ENCODE measurements at places on chromosomes 11 and 22.

- no peak for DNase-seq
Observed at GRCh38 chr11:78325274-78325781, 92.3 kb downstream of the GAB2 start.

- DNase-seq = no peak
Observed at GRCh38 chr11:60756307-60757032, at the start of gene MS4A15. MS4A15 (plus strand) TSS chr11:60756867; CDS start chr11:60763734, 6,867 bp downstream.

DNA sequence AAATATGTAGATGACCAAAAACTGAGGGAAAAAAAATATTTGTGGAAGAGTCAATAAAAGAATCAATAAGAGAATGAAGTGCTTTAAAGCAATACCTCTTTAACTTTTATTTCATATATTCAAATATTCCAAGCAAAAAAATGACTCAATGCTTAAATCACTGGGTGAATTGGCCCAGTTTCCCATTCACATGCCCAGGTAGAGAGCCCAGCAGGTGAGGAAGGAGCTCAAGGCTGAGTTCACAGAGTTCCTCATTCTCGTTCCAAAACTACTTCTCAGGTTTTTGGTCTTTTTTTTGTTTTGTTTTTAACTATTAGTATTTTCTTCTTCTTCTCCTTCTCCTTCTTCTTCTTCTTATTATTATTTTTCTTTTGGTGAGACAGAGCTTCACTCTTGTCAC, 30.2 kb downstream of the SLC1A2 start:
- no peak for DNase-seq

- DNase-seq = no peak
Observed at GRCh38 chr11:61775606-61776554, 16.5 kb downstream of the TMEM258 start.

- no peak for DNase-seq
Observed at GRCh38 chr11:65695459-65696241, 16.4 kb upstream of the KAT5 start.

- DNase-seq = peak; percentile 82
Observed at GRCh38 chr11:42462558-42463310, 849.1 kb upstream of the API5 start.

DNA sequence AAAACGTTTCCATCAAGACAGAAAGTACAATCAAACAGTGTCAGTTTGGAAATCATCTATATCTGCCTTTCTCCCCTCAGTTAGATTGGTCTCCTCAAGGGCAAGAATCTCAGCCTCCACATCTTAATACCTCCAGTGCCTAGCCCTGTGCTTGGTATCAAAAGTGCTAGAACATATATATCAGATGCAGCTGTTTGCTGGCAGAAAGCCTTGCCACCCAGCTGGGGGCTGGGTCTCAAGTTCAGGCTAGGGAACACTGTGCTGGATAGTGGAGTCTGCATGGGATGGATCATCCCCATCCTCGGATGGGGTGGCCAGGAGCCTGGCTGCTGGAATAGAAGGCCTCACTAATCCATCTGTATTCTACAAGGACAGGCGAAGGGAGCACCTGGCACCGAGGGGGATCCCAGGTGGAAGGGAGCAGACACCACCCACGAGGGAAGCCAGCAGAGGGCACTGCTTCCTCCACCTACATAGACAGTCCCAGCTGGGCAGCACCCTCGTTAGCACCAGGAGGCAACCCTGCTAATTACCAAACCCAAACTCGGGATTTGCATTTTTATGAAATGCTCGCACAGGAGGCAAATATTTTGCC, 602.2 kb downstream of the BUD13 start:
- no peak for DNase-seq

- DNase-seq = peak; percentile 81
Observed at GRCh38 chr11:129960216-129961214, 42.1 kb downstream of the PRDM10 start.

DNA sequence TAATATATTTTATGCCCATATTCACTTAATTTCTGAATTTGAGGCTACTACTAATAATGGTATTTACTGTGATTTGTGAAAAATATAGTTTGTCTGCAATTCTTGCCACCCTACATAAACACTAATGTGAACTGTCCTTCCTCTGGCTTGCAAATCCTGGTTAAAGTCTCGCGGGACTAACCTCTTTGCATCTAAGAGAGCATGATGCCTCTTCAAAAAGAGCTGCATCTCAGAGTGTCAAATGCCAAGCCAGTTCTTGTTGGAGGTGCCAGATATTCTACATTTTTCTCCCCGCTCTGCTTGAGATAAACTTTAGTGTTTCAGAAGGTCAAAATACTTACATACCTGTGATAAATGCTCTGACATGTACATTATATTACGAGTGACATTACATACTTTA, 2.1 kb downstream of the ARHGAP42 start:
- no peak for DNase-seq

DNA sequence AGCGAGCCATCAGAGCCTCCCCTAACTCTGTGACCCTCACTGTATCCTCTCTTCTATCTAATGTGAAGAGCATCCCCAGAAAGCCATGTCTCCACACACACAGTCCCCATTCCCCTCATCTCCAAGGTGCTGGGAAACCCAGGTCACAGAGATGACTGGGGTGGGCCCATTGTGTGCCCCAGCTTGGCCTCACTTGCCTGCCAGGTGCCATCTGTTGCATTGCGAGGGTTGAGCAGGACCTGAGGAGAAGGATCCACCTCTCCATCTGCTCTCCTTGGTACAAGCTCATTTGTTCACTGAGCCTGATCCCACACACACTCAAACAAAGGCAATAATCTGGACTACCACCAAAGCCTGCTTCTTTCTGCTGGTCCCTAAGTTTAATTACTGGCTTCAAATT, 118.8 kb downstream of the SPATA19 start:
- DNase-seq = no peak

GRCh38 chr11:130876931-130877915, 39.1 kb downstream of the SNX19 start:
- DNase-seq = no peak

- no peak for DNase-seq
Observed at GRCh38 chr22:46077669-46078099, 72.6 kb upstream of the PPARA start.

DNA sequence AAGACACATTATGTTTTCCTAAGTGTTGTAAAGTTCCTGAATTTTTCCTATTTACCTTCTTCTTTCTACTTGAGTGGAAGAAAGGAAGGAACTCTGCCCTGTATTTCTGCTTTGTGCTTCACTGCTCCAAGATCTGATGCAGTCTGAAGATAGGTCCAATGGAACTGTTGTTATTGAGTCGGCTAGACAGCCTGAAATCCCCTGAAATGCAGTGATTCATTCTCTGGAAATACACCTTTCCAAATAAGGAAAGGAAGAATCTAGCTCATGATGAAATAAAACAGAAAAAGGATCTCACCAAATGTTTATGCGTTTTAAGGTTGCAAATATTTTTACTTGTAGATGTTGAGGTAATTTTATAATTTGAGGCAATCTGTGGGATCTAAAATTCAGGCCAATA, 322.8 kb downstream of the GUCY1A2 start:
- peak; percentile 84 for DNase-seq

GRCh38 chr11:88508418-88508758, 170.9 kb upstream of the CTSC start:
- DNase-seq = no peak

DNA sequence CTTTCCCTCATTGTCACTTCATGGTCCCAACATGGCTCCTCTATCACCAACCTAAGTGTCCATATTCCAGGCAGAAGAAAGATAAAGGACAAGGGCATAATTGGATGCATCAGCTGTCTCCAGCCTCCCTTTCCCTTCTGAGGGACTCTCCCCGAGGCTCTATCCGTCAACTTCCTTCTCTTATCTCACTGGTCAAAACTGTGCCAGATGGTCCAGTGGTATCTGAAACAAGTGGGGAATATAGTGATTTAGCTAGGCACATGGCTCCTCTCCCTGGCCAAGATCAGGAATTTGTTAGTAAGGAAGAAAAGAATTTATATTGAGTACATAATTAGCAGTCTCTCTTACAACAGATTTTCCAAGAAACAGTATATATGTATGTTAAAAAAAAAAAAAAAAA, 12.6 kb upstream of the SPON1 start:
- DNase-seq = no peak

DNA sequence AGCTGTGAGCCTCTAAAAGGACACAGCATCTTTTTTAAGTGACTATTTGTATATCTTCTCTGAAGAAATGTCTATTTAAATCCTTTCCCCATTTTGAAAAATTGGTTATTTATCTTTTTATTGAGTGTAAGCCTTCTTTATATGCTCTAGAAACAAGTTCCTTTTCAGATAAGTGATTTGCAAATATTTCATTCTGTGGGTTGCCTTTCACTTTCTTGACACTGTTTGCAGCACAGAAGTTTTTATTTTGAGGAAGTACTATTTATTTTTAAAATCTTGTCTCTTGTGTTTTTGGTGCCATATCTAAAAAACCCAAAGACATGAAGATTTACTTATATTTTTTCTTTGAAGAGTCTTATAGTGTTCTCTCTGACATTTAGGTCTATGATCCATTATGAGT, 40.1 kb upstream of the LYVE1 start:
- DNase-seq = no peak

DNA sequence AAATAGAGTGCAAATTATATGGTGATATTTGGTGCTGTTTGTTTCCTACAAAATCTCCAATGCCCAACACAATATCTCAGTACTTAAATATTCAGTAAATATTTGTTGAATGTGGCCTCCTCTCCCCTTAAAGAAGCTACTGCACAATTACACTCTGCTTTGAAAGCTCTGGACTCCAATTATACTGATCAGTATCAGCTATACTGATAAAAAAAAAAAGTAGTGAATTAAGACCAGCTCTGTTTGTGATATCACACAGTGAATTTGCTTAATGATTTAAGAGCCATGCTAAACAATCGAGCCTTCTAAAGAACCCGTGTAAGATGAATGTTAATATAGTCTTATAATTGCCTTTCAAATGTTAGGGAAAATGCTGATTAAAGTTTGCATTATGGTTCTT, 543.2 kb upstream of the API5 start:
- DNase-seq = no peak
